ENCODE measurements at places on chromosomes 6 and 20.

DNA sequence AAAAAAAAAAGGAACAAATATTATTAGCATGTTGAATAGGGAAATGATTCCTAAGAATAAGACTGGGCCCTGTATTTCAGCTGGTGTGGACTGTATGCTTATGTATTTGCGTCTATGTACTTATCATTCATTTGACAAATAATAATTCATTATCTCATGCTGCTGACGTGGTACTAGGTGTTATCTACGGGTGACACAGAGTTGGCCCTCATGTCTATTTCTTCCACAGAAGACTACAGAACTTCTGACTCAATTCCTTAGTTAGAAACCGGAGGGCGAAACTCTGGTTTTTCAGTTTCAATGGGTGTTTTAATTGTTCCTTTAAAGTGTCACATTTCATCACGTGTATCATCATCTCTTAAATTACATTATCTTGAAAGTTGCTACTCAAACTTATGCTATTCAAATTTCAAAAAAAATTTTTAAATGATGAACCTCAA lies 305.9 kb downstream of the CLIC5 start:
- DNase-seq = no peak

DNA sequence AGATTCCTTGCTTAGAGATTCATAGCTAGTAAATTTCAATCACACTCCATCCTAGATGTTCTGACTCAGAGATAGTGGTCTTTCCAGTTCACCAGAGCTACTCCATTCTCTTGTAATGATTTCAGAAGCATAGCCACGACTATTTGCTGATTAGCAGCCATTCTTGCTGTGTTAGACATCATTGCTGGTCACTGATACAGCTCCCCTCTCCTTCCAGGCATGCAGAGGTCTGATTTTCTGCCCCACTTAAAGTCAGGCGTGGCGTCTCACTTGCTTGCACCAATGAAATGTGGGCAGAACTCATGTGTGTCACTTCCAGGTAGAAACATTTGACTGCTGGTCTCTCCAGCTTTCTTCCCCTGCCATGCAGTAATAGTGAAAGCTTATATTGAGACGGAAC lies 168.9 kb upstream of the JARID2 start:
- DNase-seq = no peak

DNA sequence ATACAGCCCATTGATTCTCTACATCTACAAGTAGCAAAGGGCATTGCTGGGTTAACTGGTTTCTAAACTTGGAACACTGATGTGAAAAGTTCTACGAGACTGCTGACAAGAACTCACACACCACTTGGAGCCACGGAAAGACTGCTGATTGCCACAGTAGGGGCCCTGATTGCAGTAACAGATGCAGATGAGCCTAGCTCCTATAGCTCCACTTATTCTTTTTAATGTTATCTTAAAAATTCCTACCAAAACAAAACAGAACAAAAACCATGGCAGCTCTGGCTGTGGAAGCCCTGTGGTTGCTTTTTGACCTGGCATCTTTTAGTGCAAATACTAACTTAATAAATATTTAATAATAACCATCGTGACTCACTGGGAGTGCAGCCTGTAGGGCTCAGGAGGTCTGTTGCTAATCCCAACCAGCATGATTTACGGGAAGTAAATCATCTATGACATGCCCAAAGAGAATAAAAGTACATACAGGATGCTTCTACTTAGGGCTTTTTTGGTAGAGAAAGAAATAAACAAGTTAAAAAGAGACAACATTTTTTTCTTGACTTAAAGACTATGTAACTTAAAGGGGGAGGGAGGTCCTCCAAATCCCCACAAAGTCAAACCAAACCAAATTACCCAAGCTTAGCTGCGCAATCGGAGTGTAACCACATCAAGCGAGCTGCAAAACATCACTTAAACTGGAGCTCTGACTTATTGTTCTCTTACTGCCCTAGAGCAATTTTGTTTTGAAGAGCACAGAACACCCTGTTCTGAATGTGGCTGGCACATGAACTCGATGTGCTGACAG lies 87.2 kb downstream of the FKBP5 start:
- DNase-seq = peak; percentile 55

DNA sequence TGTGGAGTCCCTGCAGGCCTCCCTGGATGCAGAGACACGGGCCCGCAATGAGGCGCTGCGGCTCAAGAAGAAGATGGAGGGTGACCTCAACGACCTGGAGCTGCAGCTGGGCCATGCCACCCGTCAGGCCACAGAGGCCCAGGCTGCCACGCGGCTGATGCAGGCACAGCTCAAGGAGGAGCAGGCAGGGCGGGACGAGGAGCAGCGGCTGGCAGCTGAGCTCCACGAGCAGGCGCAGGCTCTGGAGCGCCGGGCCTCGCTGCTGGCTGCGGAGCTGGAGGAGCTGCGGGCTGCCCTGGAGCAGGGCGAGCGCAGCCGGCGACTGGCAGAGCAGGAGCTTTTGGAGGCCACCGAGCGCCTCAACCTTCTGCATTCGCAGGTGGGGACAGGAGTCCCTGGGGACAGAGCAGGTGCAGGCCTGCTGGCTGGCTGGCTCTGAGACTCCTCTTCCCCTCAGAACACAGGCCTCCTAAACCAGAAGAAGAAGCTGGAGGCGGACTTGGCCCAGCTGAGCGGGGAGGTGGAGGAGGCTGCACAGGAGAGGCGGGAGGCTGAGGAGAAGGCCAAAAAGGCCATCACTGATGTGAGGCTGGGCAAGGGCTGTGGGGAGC lies 44.7 kb downstream of the MYH7B start:
- peak; percentile 21 for DNase-seq
